NCI-H2171 treated with DMSO at 0.1 percent for 48 hours (cell line): ENCODE measurements at places on chromosomes 7 and 10.

DNA sequence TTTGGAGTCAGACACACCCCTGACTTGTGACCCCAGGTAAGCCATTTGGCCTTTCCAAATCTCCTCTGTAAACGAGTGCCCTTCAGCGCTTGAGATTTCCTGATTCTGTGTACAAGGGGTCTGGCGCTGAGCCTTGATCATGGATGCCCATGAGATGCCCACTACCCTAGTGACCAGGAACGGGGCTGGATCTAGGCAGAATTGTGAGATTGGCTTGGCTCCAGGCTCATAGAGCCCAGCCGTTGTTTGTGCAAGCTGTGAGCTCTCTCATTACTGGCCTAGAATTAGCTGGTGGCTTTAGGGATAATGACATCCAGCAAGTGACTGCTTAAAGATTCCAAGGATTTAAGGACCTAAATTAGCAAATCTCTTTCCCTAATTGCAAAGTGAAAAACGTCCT lies 84.9 kb downstream of the CAMK1D start:
- no peak for DNase-seq

DNA sequence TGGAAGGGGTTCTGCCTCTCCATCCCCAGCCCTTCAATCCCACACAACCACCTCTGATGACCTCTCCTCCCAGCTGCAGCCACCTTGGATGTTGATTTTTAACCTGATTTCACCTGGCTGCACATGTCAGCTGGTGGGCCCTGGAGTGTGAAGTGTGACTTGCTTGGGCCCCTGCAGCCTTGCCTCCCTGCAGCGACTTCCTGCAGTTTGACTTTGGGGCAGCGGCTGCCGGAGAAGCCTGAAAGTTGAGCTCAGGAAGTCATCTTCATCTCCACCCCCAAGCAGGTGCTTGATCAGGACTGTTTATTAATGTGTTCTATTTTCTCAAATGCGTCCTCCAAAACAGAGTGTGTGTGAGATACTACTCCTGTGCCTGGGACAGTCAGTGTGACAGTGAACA lies 675.2 kb upstream of the GALNT17 start:
- DNase-seq: no peak

- DNase-seq: no peak
Observed at GRCh38 chr7:106720641-106721040, 59.7 kb upstream of the CCDC71L start.

DNA sequence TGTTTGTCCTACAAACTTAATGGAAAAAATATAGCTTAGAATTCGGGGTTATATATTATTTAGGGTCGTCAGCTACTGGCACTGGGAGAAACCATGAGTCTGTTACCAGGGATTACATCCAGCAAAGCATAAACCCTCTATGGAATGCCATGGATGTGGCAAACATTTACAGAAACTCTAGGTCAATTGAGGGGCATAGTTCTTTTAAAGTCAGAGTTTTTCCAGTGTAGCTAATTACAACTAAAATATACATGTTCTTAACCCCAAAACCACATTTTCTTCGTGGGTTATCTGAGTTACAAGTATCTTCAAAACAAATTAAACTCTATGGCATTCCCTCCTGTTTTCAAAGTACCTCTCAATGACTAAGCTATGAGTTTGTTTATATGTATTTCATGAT lies 99.3 kb upstream of the THSD7A start:
- no peak for DNase-seq

- DNase-seq: no peak
Observed at GRCh38 chr7:44320141-44320540, 5.3 kb downstream of the CAMK2B start.

DNA sequence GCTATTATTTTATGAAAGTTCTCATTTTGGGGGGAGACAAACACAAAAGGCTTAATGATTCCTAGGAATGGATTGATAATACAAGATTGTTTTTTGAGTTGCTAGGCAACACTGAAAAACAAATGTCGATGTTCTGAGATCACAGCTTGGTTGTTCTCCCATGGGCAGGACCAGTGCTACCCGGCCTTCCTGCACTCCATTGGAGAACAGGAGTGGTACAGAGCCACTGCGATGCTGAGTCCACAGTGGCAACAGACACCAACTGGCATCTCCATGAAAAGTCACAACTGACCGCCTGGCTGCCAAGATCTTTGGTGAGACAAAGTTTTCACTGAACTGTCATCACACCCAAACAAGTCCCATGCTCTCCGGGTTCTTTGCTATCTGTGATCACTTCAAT lies 68.9 kb upstream of the NMT2 start:
- no peak for DNase-seq

DNA sequence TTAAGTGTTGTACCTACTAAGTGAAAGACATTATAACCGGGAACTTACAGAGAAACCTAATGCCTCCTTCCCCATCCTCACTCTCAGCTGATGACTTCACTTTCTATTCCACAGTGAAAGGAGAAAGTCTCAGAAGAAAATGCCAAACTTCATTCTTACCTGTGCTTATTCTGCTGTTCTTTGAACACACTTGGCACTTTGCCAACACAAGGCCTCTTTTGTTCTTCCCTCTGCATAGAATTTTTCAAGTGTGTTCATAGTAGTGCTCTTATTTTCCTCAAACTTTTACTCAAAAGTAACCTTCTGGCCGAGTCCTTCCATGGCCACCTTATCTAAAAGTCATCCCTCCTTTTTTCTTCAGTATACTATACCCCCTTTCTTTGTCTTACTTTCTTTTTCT lies 59.4 kb upstream of the ETV1 start:
- no peak for DNase-seq

GRCh38 chr7:114821030-114821900 lies 100.6 kb upstream of the MDFIC start:
- no peak for DNase-seq

GRCh38 chr10:92627845-92628480 lies 35.0 kb downstream of the KIF11 start:
- DNase-seq: peak; percentile 9

GRCh38 chr10:3430501-3430900 lies 257.9 kb upstream of the PITRM1 start:
- DNase-seq: no peak

DNA sequence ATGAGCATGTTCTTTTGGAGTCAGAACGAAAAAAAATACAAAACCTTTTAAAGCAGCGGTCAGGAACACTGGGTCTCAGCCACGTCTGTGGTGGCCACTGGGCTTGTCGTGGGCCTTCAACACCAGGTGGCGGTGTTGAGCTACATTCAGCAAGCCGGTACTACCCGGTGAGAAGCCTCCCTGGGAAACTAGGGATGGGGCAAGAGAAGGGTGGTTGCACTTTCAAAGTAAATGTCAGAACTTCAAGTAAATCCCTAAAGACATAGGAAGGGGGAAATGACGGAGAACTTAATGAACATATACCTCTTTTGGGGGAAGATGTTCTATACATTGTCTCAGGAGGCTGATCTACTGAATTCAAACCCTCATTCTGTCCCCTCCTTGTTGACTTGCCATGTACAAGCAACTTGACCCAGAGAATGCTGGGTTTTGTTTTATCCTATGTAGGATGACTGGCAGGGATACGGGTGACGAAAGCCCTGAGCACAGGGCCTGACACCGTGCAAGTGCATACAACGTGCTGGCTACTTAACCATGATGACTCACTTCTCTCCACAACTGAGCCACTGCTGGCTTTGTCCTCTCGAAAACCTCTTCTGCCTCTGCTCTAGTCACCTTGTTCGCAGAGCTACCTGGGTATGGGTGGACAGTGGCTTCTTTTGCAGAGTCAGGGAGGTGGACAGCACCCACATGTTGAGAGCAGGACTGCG lies 49.0 kb upstream of the BAMBI start:
- peak; percentile 13 for DNase-seq

DNA sequence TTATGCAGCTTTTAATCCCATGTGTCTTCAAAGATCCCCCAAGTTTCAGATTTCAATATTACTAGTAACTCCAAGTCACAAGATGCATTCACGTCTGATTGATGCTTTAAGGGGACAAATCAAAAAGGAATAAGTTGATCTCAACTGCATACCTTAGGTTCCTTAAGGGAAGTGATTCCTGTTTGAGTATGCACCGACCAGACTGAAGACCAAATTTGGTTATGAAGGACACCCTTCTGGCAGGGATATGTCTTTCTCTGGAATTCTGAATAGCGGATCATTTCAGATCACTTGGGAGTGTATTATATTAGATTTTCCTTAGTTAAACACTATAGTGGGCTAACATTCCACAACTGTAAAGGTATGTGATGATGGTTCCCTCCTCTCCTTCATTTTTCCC lies 4.3 kb downstream of the KIF5B start:
- no peak for DNase-seq

DNA sequence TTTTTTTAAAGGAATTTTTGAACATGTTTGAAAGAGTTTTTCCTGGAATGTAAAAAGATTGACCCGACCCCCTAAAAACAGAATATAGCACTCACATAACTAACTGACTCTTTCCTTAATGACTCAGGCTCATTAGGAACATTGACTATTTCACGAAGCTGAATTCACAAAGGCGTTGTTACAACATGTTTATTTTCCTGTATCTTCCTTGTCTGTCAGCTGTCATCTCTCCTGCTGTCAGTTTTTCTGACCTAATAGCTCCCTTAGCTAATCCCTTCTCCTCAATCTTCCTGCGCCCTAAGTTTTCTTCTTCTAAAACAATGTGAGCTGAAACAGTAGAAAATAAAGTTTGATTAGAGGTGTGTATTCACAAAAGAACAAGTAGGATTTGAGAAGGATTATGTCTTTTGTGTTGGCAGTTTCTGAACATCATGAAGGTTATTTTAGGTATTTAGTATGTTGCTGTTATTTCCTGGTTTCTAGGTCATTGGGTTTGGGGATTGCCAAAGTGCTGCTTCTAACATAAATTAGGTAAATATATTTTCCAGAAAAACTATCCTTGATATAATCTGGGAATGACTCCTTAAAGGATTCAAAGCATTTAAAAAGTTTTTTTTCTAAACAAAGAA lies 4.6 kb upstream of the MDFIC start:
- DNase-seq: no peak

- DNase-seq: no peak
Observed at GRCh38 chr7:34104992-34105391, 199.7 kb downstream of the BMPER start.

- DNase-seq: no peak
Observed at GRCh38 chr10:11345224-11346054, 266.0 kb downstream of the USP6NL start.

DNA sequence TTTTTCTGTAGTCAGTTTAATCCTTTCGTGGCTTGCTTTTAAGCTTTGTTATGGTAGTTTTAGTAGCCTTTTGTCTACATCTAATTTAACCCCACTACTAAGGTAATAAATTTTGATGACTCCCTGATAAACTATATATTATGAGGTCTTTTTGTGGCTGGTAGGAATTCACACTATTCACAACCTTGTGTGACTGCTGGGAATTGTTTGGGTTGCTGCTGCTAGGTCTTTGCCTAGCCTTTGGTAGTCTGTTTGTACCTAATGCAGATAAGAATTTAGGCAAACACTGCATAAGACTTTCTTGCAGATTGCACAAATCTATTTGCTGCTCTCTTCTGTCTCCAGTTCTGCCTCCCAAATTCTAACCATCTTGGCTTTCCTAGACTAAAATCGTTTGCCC lies 58.3 kb downstream of the SHOC2 start:
- DNase-seq: no peak

- DNase-seq: no peak
Observed at GRCh38 chr10:71090330-71090729, 122.0 kb upstream of the UNC5B start.

GRCh38 chr10:59517341-59517899 lies 155.1 kb upstream of the FAM13C start:
- DNase-seq: no peak

DNA sequence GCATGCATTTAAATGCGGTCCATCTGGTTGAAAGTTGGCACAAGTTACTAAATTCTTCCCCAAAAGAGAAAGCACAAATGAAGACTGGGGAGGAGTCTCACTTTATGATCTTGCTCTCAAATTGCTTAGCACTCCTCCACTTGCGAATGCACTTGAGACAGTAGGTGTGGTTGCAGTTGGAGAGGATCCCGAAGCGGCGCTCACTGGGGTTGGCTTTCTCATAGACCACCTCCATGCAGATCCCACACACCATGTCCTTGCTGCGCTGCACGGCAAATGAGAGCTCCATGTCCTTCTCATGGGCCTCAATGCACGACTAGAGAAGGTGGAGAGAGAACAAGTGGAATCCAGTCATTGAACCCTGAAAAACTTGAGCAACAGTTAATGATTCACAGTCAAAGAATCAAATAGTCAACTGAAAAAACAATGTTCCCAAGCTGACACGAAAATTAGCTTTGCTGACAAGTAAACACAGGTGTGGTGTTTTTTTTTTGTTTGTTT lies 22.7 kb downstream of the MKRN1 start:
- DNase-seq: no peak

DNA sequence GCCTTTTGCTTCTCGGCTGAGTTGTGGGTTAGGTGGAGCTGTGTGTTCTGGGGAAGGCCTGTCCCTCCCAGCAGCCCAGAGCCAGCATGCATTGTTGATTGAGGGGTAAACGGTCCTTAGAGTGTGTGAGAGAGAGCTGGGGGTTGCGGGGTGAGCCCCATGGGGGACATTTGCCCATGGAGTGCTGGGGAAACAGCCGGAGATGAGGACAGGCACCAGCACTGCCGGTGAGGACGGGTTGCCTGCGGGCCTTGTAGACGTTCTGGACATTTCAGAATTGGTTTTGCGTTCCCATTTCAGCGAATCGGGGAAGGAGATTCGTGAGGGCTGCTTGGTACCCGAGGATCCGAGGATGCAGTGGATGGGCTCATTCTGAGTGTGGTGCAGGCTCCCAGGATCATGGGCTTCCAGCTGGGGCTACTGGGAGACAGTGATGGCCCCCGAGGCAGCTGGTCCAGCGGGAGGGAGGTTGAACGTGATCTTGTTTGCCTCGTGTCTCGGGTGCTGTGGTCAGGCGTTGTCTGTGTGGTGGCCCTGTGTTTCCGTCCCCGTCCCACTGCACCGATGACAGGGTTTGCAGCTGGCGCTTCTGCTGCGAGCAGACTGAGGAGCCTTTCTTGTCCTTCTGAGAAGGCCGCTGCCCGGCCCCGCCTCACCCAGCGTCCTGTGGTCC lies 113.9 kb downstream of the CYTH3 start:
- no peak for DNase-seq

- no peak for DNase-seq
Observed at GRCh38 chr7:122300211-122300932, 4.2 kb downstream of the FEZF1 start.

DNA sequence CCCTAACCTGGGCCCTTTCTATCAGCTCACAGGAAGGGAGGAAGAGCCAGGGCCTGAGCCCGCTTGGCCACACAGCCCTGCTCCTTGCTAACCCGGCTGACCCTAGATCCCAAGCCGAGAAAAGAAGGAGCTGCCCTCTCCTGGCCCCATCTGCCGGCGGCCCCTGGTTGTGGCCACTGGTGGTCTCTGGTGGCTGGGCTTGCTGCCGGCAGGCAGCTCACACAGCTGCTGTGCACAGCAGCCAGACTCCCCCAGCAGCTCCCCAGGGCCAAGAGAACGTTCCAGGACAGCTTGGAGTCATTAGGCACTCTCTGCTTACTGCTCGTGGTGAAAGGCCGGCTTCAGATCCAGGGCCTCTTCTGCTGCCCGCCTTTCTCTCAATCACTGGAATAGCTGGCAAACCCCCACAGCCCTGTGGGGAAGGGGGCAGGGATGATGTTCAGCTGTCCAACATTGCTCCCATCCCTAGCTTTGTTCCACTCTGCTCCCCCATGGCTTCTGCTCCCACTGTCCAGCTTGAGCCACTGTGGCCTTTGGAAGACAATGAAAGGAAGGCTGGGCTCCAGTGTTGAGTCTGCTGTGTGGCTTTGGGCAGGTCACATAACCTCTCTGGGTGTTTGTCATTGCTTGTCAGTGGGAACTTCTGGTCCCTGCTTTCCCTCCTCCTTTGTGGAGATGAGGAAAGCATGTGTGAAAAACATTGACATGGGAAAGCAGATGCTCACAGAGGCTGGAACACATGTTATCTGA lies 35.4 kb upstream of the COL13A1 start:
- DNase-seq: peak; percentile 9
